ENCODE measurements at places on chromosomes 11 and 22. TPM values are rescaled to one million over a fixed set of nuclear protein-coding genes. Genes with fewer than 3 reads are reported as not detected.
A peak's percentile ranks its signal among the peaks of the same experiment; 100 is the strongest.

DNA sequence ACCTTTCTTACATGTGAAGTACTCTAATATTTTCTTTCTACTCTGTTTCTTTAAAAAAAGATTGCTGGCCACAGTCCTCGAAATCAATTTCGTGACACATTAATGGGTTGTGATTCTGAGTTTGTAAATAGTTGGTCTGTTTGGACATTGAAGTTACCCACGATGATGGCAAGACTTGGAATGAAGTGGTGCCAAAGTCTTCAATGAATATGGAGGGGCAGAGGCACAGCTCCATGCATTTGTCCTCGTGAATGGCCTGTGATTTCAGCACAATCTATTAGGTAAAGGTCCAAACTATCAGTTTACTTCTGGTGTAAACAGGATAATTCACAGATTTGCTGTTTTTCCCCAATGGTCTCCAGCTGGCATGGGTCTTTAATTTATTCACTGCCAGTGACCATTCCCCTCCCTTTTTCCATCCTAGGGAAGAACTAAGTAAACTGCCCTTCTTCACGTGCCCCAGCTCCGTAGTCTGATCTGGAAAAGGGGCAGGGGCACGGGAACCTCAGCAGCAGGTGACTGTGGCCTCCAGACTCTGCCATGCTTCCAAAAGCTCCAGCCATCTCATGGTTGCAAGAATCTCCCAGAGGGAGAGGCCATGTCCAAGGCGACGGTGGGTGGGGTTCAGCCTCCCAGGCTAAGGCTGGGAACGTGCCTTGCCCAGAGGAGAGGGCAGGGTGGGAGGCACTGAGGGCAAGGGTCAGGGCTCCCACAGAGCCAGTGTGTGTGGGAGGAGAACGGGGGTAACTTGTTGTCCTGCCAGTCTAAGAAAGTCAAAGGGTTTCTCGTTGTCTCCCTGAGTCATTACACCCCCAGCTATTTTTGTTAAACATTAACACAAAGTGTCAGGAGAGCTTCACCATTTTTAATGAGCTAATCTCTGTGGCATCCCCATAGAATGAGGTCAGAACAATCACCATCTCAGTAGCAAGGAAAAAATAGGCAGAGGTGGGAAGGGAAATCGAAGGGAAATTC lies 16.9 kb upstream of the PEX26 start:
- no peak for DNase-seq

HIC2 gene
- total RNA-seq = 1.2 TPM

GRCh38 chr11:17801166-17801565 lies 66.6 kb downstream of the KCNC1 start:
- DNase-seq = no peak

B4GALNT4 gene
- 0.50 TPM for total RNA-seq

DNA sequence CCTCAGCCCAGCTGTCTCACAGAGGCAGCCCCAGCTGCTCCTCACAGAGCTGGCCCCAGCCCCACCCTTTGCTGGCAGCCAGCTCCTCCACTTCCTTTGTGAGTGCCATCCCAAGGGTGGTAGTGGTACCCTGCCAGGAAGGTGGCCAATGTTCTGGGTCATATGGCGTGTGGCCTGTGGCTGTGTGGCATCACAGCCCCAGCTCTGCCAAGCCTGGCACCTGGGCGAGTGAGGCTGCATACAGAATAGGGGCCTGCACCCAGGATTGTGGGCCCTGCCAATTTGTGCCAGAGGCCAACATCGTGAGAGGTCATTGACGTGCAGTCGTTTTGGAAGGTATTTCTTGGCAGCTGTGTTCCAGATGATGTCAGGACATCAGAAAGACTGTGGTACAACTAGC lies 10.7 kb downstream of the TUB start:
- peak; percentile 49 for DNase-seq

GRCh38 chr11:36508743-36509142 lies 1.3 kb downstream of the TRAF6 start:
- no peak for DNase-seq

DNA sequence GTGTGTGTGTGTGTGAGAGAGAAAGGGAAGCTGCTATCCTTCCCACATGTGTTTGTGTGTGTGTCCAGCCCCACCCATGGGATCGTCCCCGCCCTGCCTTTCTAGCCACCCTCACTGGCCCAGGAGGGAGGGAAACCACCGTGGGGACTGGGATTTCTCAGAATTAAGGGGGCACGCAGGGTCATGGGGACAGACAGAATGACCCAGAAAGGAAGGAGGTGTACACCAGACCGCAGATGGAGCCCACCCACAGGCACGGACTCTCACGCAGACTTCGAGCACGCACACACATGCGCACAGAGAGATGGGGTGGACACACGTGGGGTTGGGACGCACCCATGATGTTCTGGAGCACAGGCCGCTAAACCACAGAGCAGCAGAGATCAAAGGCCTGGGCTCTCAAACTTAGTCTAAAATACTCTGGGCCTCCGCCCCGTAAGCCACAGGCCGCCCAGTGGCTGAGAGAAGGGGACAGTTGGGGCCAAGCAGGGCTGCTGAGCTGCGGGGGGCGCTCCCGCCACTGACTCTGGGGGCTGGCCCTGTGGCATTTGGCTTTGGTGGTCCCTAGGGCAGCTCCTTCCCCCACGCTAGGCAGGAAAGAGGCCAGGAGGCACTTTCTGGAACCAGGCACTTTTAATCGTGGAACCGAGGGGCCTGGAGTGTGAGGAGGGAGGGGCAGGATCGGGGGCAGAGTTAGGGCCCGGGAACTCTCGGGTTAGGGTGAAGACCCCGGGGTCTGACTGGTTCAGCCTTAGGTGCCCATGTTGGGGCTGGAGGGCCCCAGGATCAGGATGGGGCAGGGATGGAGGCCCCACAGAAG lies 1.5 kb downstream of the IFITM5 start:
- DNase-seq = peak; percentile 63

- DNase-seq = no peak
Observed at GRCh38 chr11:128179512-128179911, 407.8 kb downstream of the ETS1 start.

CUL5 gene
- 38.3 TPM for total RNA-seq

DNA sequence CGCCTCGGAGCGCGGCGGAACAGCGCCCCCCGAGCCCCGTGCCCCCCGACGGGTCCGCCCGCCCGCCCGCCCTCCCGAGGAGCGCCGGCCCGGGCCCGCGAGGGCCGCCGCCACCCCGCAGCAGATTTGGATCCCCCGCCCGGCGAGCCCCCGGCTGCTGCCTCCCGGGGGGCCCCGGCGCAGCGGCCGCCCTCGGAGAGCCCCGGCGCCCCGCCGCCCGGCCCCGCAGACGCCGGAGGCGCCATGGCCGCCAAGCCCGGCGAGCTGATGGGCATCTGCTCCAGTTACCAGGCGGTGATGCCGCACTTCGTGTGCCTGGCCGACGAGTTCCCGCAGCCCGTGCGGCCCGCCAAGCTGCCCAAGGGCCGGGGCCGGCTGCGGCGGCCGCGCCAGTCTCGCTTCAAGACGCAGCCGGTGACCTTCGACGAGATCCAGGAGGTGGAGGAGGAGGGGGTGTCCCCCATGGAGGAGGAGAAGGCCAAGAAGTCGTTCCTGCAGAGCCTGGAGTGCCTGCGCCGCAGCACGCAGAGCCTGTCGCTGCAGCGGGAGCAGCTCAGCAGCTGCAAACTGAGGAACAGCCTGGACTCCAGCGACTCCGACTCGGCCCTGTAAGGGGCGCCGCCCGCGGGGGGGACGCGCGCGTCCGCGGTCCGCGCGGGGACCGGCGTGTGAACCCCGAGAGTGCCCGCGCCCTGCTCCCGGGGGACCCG lies 380 bp downstream of the C11orf96 start:
- DNase-seq = peak; percentile 56

GRCh38 chr11:60739114-60739513 lies 14.6 kb downstream of the MS4A18 start:
- DNase-seq = no peak

- no peak for DNase-seq
Observed at GRCh38 chr11:15864026-15864805, 492.1 kb downstream of the SOX6 start.

DNA sequence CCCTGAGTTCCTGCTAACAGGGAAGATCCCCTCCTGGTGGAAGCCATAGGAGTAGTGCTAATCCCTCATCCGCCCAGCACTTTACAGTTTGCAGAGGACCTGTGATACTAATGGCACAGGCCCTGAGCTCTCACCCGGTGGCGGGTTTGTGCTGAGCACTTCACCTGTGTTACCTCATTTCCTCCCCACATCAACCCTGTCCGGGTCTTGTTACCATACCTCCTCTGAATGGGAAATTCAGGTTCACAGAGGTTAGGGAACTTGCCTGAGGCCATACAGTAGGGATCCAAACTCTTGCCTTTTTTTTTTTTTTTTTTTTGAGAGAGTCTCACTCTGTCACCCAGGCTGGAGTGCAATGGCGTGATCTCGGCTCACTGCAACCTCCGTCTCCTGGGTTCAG lies 25.2 kb downstream of the CAPN1 start:
- no peak for DNase-seq

- peak; percentile 81 for DNase-seq
Observed at GRCh38 chr22:37546437-37547250, 13.6 kb upstream of the CDC42EP1 start.

- DNase-seq = no peak
Observed at GRCh38 chr22:33162196-33162595, 104.0 kb upstream of the SYN3 start.

EFCAB6 gene
- 1.5 TPM for total RNA-seq

GRCh38 chr11:73266646-73267020 lies 5.5 kb upstream of the P2RY6 start:
- DNase-seq = no peak

GRCh38 chr11:110929129-110929528 lies 216.9 kb upstream of the ARHGAP20 start:
- no peak for DNase-seq

CDPF1 gene
- 6.2 TPM for total RNA-seq

GRCh38 chr22:44400763-44401060 lies 88.0 kb upstream of the SHISAL1 start:
- DNase-seq = no peak

DNA sequence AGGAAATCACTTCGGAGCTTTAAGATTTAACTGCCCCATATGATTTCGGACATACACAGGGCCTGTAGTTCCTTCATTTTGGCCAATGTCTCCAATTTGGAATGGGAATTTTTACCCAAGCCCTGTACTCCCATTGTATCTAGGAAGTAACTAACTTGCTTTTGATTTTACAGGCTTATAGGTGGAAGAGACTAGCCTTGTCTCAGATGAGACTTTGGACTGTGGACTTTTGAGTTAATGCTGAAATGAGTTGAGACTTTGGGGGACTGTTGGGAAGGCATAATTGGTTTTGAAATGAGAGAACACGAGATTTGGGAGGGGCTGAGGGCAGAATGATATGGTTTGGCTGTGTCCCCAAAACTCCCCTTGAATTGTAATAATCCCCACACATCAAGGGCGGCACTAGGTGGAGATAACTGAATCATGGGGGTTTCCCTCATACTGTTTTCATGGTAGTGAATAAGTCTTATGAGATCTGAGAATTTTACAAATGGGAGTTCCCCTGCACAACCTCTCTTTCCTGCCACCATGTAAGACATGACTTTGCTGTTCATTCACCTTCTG lies 130.5 kb downstream of the LARGE1 start:
- no peak for DNase-seq

- no peak for DNase-seq
Observed at GRCh38 chr11:41281131-41281742, 178.2 kb downstream of the LRRC4C start.

DNA sequence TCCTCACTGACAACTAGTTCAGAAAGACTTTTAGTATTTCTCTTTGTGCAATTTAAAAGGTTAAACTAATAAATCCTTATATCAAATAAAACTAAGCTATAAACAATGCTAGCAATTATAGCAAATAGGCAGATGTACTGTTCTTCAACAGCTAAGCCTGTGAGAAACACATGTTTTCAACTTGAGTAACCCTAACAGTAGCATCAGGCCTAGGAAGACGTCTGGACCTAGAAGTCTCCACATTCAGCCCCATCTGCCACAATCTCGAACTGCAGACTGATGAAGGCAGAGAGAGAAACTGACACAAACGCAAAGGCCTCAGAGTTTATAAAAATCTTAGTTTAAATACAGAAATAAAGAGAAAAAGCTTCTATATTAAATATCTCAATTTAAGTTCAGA lies 2.5 kb downstream of the ST13 start:
- no peak for DNase-seq

DNA sequence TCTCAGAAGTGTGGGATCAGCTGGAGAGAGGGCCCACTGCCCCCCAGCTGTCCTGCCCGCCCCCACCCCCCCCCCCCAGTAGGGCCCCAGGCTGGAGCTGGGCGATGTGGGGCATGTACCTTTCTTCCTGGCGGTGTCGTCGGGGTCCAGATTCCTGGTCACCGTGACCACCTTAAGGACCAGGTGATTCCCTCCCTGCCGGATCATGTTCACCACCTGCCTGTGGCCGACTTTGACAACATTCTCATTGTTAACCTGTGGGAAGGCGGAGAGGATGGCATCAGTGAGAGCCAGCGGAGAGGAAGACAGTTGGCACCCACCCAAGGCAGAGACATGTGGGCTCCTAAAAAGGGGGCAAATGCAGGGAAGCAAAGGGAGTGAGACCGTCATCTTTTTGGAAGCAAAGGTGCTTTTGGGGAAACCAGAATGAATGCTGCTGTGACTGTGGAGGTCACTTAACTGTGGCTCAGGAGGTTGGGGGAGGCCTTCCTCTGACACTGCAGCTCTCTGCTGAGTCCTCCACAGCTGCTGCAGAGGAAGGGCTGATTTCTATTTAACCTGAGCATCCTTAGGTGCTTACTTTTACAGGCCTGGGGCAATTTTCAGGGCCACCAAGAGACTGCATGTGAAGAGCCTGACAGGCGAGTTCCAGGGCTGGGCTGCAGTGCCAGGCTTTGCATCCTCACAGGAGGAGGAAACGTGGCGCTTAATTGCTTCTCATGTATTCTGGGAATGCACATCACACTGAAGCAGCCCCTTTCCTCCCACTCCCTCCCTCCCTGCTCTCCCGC lies 104.5 kb downstream of the CTTN start:
- peak; percentile 9 for DNase-seq

DNA sequence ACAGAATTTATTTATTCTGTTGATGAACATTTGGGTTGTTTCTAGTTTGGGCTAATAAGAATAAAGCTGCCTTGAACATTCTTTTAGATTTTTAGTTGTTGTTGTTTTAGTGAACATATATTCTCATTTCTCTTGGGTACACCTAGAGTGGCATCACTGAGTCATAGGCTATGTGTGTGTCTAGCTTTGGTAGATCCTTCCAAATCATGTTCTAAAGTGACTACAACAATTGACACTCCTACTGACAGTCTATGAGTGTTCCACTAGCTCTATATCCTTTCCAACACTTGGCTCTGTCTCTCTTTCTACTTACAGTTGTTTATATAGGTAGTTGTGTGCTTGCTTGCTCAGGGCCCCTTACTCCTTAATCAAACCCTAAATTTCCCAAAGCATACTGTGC lies 346.0 kb upstream of the NCAM1 start:
- DNase-seq = no peak

GRCh38 chr22:25039255-25039654 lies 86.7 kb downstream of the KIAA1671 start:
- DNase-seq = no peak

GRCh38 chr11:120629407-120630080 lies 118.0 kb downstream of the GRIK4 start:
- DNase-seq = no peak
